ENCODE measurements at places on chromosomes 6 and 20. TPM values are rescaled to one million over a fixed set of nuclear protein-coding genes. Genes with fewer than 3 reads are reported as not detected.

DNA sequence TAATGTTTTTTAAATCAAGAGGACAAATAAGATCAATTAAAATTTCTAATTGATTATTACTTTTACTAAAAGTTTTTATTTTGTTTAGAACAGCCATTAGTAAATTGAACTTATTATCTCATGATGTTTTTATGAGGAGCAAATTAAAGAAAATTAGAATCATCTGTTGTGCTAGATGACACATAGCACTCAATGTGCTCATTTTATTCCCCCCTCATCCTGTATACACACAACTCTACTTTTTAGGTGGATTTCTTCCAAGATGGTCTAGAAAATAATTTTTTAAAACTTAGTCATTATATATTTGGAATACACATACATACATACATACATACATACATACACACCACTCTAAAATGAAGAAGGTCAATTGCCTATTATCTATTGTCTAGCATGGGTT lies 29.3 kb upstream of the TSPYL1 start:
- no peak for DNase-seq
- no peak overlapping the region for H3K27ac ChIP-seq
- no peaks in the 10 kb centered on the region for H3K4me1 ChIP-seq
- H3K27me3 ChIP-seq = no peaks in the 10 kb centered on the region

- H3K27me3 ChIP-seq = no peaks in the 10 kb centered on the region
- no peak overlapping the region for H3K27ac ChIP-seq
- no peaks in the 10 kb centered on the region for H3K36me3 ChIP-seq
- no peak for DNase-seq
These were observed 355.1 kb downstream of the EPM2A start for GRCh38 chr6:145380186-145380585.

- no peaks in the 10 kb centered on the region for H3K36me3 ChIP-seq
- H3K27me3 ChIP-seq = no peaks in the 10 kb centered on the region
- no peak for DNase-seq
- H3K4me1 ChIP-seq = no peaks in the 10 kb centered on the region
- H3K27ac ChIP-seq = no peak overlapping the region
These were observed 248.8 kb upstream of the AFDN start for GRCh38 chr6:167577891-167578361.

DNA sequence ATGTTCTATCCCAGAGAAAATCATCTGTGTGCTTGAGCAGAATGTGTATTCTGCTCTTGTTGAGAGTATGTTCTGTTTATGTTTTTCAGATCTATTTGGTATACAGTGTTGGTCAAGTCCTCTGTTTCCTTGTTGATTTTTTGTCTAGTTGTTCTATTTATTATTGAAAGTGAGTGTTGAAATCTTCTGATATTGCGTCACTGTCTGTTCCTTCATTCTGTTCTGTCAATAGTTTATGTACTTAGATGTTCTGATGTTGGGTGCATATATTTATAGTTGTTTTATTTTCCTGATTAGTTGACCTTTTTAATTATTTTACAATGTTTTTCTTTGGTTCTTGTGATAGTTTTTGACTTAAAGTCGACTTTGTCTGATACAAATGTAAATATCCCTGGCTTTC lies 458.7 kb upstream of the HSF2 start:
- no peaks in the 10 kb centered on the region for H3K27me3 ChIP-seq
- H3K4me3 ChIP-seq = no peak overlapping the region
- no peak overlapping the region for H3K27ac ChIP-seq
- H3K4me1 ChIP-seq = no peaks in the 10 kb centered on the region

DNA sequence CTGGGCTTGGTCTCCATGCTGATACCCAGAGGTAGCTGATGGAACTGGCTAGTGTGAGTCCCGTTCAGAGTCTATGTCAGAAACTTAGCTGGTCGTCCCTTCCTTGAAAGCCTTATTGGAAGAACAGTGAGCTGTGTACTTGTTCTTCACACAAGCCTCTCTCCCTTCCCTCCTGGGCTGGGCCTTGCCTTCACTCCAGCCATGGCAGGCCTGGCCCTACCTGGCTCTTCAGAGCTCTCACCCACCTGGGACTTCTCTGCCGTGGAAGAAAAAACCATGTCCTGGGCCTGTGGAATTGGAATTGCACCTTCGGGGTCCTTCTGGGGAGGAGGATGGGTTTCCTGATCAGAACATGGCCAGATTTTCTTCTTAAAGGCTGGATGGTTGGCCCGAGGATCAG lies 20.3 kb upstream of the ZNF831 start:
- H3K27ac ChIP-seq = no peak overlapping the region
- H3K36me3 ChIP-seq = no peaks in the 10 kb centered on the region
- H3K27me3 ChIP-seq = no peaks in the 10 kb centered on the region
- peaks cover 16% of the 10 kb centered on the region for H3K4me1 ChIP-seq
- no peak for DNase-seq
- no peak overlapping the region for H3K4me3 ChIP-seq

TNFRSF6B gene
- 8.2 TPM for polyA plus RNA-seq

BPIFB4 gene
- not detected for polyA plus RNA-seq

GRCh38 chr20:61120595-61121515 lies 131.2 kb upstream of the CDH4 start:
- H3K4me1 ChIP-seq = no peaks in the 10 kb centered on the region
- H3K27ac ChIP-seq = no peak overlapping the region
- H3K27me3 ChIP-seq = no peaks in the 10 kb centered on the region
- DNase-seq = no peak
- no peaks in the 10 kb centered on the region for H3K36me3 ChIP-seq

DNA sequence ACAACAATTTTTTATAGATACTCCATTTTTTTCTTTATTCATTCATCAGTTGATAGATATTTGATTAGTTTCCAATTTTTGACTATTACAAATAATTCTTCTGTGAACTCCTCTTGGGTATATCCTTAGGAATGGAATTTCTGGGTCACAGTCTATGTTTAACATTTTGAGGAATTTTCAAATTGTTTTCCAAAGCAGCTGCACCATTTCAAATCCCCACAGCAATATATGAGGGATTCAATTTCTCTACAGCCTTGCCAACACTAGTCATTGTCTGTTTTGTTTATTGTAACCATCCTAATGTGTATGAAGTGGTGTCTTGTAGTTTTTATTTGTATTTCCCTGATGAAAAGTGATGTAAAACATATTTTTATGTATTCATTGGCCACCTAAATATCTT lies 320.3 kb upstream of the DEFB112 start:
- no peaks in the 10 kb centered on the region for H3K4me1 ChIP-seq
- H3K36me3 ChIP-seq = no peaks in the 10 kb centered on the region
- DNase-seq = no peak
- no peak overlapping the region for H3K27ac ChIP-seq

DNA sequence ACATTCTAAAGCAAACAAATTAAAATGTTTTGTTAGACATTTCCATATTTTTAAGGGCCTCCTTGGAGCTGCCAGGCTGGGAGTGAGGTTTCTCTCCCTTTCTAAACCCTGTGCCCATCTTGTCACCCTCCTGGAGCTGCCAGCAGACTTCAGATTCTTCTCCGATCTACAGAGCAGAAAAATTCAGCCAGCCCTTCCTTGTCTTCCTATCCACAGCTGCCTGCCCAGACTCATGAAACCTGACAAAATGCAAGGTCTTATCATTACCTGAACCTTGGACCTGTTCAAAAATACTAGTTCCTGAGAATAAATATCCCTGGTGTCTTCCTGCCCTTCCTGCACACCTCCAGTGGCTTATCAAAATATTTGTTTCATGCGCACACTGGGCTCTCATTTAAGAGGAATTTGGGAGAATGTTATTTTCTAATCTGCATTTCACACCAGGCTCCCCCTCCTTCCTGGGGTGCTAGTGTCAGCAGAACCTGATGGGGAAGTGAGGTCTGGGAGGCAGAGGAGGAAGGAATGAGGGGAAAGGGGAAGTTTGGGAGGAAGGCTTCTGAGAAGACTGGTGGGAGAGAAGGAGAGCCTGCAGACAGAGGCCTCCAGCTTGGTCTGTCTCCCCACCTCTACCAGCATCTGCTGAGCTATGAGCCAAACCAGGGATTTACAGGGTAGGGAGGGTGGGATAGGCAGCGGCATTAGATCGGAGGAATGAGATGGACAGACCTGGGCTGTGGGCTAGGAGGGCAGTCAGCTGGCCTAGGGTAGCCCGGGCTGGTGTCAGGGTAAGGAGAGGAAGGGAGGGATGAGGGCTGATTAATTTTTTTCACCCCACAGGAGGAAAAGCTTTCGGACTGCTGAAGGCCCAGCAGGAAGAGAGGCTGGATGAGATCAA lies at the start of gene AIF1:
Gene AIF1, plus strand, starts transcription at position 551 of the 895 bp plus-strand sequence. Its CDS starts 96 bp downstream, at position 647.
- no peak for DNase-seq
- no peaks in the 10 kb centered on the region for H3K4me1 ChIP-seq
- no peaks in the 10 kb centered on the region for H3K36me3 ChIP-seq

GRCh38 chr6:111912904-111913303 lies 39.7 kb upstream of the FYN start:
- H3K27ac ChIP-seq = no peak overlapping the region
- no peaks in the 10 kb centered on the region for H3K36me3 ChIP-seq
- H3K4me3 ChIP-seq = no peak overlapping the region
- no peaks in the 10 kb centered on the region for H3K27me3 ChIP-seq
- DNase-seq = no peak

DNA sequence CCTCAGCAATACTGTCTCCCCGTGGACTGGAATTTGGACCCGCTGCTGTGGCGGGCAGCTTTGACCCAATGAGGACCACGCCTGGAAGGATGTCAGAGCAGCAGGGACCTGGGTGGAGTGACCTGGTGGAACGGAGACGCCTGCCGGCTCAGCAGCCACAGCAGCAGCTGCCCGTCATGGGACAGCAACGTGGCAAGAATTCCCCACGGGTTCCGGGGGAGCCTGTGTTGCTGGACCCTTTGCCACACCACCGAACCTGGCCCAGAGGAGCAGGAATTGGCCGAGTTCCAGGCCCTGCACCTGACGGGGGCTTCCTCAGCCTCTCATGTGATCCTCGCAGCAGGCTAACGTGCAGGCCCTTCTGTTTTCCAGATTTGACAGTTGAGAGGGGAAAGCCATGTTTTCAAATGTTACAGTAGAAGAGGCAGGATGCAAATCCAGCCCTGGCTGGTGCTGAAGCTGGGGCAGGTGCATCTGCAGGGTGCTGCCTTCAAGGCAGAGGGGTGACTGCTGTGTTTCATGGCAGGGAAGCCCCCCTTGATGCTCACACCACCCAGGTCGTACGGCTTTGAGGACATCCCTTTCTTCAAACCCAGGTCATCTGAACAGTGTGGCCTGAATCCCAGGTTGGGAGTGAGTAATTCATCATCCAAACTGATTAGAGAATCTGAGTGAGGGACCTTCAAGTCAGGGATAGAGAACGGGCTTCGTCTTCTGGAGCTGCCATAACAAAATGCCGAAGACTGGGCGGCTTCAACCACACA lies 93.4 kb downstream of the THBS2 start:
- DNase-seq = no peak
- no peaks in the 10 kb centered on the region for H3K27me3 ChIP-seq
- H3K4me3 ChIP-seq = no peak overlapping the region

DNA sequence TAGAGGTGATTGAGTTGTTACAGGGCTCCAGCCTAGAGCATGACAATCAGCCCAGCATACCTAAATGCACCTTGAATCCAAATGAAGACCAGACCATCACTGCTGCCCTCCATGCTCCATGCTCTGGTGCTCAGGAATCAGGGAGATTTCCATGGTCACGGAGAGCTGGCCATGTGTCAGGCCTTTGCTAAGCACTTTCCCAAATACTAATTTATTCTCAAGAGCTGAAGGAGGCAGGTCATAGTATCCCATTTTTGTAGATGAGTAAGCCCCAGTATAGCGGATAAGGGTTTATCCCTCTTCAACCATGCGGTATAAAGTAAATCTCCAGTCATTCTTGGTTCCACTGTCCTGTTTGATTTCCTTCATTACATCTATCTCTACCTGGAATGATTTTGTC lies 240.8 kb downstream of the TFAP2A start:
- no peaks in the 10 kb centered on the region for H3K27me3 ChIP-seq
- DNase-seq = no peak
- no peaks in the 10 kb centered on the region for H3K36me3 ChIP-seq
- H3K4me3 ChIP-seq = no peak overlapping the region
- H3K4me1 ChIP-seq = no peaks in the 10 kb centered on the region

Data from SK-N-SH (cell line).